ENCODE measurements at places on chromosomes 2 and 18.

DNA sequence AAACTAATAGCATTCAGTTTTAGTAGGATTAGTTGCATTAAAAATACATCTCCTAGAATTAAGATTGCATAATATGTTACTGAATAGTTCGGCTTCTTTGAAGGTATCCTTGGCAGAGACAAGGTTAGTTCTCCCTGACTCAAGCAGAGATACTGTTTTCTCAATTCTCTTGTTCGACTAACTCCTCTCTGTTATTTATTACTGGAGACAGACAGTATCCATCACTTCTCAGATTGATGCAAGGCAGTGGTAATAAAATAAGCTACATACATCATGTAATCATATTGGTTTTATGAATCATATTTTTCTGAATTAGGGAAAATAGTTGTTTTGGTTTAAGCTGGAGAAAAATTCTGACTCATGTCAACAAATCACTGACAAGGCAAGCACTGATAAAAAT lies 134.8 kb downstream of the SLC8A1 start:
- H3K4me3 ChIP-seq = no peak overlapping the region
- no peak overlapping the region for H3K27ac ChIP-seq
- no peaks in the 10 kb centered on the region for H3K4me1 ChIP-seq
- no peaks in the 10 kb centered on the region for H3K27me3 ChIP-seq
- no peak for DNase-seq

- H3K4me1 ChIP-seq = no peaks in the 10 kb centered on the region
- H3K27ac ChIP-seq = no peak overlapping the region
- no peak overlapping the region for H3K4me3 ChIP-seq
- H3K36me3 ChIP-seq = no peaks in the 10 kb centered on the region
- no peaks in the 10 kb centered on the region for H3K27me3 ChIP-seq
These were observed 39.7 kb downstream of the FOSL2 start for GRCh38 chr2:28432362-28432761.

DNA sequence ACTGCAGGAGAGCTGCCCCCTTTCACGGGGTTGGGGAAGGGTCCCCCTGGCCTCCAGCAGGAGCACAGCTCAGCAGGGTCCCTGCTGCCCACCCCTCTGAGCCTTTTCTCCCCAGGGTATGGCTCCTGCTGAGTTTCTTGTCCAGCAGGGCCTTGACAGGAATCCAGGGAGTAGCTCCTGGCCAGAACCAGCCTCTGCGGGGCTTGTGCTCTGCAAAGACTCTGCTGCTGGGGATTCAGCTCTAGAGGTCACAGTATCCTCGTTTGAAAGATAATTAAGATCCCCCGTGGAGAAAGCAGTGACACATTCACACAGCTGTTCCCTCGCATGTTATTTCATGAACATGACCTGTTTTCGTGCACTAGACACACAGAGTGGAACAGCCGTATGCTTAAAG lies 21.2 kb downstream of the FOSL2 start:
- DNase-seq = no peak
- H3K36me3 ChIP-seq = peaks cover 48% of the 10 kb centered on the region
- peaks cover under 1% of the 10 kb centered on the region for H3K4me1 ChIP-seq
- no peak overlapping the region for H3K4me3 ChIP-seq
- no peaks in the 10 kb centered on the region for H3K27me3 ChIP-seq

DNA sequence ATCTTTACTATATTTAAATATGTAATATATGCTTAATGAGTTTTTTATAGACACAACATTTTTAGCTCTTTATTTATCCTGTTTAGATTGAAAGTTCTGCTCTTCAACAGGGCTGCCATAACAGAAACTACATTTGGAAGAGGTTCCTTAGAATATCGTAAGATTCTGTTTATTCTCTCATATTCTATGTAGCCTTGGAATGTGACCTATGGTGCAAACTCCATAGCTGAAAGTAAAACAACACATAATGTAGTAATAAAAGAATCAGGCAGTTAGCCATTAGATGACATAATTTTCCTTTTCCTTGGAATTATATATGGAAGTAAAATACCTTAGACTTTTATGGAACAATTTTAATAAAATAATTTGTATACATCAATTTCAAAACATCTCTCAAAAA lies 91.3 kb downstream of the ZNF804A start:
- no peak for DNase-seq
- H3K27ac ChIP-seq = no peak overlapping the region
- H3K36me3 ChIP-seq = no peaks in the 10 kb centered on the region
- H3K27me3 ChIP-seq = no peaks in the 10 kb centered on the region
- H3K4me1 ChIP-seq = no peaks in the 10 kb centered on the region

DNA sequence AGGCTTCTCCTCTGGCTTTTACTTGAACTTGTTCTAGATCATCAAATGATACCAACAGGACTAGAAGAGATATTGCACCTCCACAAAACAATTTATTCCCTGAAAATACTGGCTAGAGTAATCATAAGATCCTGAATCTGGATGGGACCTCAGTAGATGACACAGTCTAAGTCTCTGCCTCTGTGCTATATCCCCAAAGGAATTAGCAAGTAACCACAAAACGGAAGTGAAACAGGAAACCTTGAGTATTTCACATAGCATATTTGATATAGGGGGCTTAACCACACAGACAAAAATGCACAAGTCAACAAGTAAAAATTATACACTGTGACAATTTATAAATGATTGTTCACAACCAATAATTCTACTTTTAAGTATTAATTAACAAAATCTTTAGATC lies 456.9 kb upstream of the TNP1 start:
- H3K36me3 ChIP-seq = no peaks in the 10 kb centered on the region
- H3K4me1 ChIP-seq = no peaks in the 10 kb centered on the region
- no peak overlapping the region for H3K27ac ChIP-seq
- DNase-seq = peak; percentile 31

- H3K4me3 ChIP-seq = no peak overlapping the region
- DNase-seq = no peak
- H3K4me1 ChIP-seq = no peaks in the 10 kb centered on the region
These were observed 151.4 kb downstream of the ACKR3 start for GRCh38 chr2:236720974-236721540.

DNA sequence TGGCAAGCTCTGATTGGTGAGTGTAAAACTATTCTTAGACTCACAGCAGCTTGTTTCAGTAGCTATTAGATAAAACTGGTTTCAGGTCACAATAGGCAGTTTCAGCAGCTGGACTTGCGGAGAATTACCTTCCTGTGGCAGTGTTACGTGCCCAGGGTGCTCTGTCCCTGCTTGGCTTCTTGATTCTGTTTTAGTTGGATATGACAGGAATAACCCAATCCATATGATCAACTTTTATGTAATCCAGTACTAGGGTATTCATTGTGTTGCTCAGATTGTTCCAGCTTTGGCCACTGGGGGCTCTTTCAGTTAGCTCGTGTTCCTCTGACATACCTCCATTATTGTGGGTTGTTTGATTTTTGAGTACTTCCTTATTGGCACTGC lies 43.1 kb downstream of the INPP4A start:
- no peak overlapping the region for H3K27ac ChIP-seq
- H3K4me1 ChIP-seq = no peaks in the 10 kb centered on the region
- no peak for DNase-seq
- H3K27me3 ChIP-seq = no peaks in the 10 kb centered on the region
- H3K4me3 ChIP-seq = no peak overlapping the region

GRCh38 chr2:191302459-191303139 lies 57.4 kb downstream of the MYO1B start:
- peaks cover 9% of the 10 kb centered on the region for H3K4me1 ChIP-seq
- H3K36me3 ChIP-seq = no peaks in the 10 kb centered on the region
- no peak overlapping the region for H3K4me3 ChIP-seq
- H3K27me3 ChIP-seq = no peaks in the 10 kb centered on the region

DNA sequence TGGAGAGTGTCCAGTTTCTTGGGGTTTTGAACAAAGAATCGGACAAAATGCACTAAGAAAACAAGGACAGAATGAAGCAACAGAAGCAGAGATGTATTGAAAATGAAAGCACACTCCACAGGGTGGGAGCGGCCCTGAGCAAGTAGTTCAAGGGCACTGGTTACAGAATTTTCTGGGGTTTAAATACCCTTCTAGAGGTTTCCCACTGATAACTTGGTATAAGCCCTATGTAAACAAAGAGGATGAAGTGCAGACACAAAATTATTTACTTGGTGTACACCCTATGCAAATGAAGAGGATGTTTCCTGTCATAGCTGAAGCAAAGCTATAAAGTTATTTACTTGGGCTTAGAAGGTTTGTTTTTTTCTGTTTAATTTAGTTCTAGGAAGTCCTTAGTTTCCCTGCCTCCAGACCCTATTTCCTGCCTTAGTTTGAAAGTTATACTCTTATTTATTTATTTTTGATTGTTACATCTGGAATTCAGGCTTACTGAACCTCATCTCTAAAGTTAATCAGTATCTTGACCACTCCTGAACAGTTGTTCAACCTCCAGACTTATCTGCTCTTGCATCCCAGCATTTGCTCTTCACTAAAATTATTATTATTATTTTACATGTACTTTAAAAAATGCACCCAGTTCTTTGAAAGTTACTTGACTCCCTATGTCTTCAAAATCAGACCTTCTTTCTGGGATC lies 193.5 kb downstream of the SPP2 start:
- no peaks in the 10 kb centered on the region for H3K27me3 ChIP-seq
- H3K27ac ChIP-seq = no peak overlapping the region
- no peaks in the 10 kb centered on the region for H3K4me1 ChIP-seq
- DNase-seq = peak; percentile 22

DNA sequence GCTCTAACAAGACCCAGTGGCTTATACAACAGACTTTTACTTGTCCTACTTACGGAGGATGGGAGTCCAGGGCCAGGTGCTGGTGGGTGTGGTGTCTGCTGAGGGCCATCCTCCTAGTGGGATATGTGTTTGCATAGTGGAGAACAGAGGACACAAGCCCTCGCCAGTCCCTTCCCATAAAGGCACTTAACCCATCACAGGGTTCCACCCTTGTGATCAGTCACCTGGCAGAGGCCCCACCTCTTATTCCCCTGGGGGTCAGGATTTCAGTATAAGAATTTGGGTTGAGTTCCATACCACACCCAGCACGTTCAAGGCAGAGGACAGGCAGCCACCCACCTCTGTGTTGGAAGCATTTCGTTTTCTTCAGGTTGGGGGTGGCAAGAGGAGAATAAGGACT lies 259.0 kb downstream of the AGAP1 start:
- peaks cover 3% of the 10 kb centered on the region for H3K36me3 ChIP-seq
- H3K27ac ChIP-seq = no peak overlapping the region
- no peaks in the 10 kb centered on the region for H3K27me3 ChIP-seq
- DNase-seq = no peak
- peaks cover 3% of the 10 kb centered on the region for H3K4me1 ChIP-seq
- H3K4me3 ChIP-seq = no peak overlapping the region

Data from kidney (tissue), 22 donors.